ENCODE measurements at places on chromosomes 2 and 18.

DNA sequence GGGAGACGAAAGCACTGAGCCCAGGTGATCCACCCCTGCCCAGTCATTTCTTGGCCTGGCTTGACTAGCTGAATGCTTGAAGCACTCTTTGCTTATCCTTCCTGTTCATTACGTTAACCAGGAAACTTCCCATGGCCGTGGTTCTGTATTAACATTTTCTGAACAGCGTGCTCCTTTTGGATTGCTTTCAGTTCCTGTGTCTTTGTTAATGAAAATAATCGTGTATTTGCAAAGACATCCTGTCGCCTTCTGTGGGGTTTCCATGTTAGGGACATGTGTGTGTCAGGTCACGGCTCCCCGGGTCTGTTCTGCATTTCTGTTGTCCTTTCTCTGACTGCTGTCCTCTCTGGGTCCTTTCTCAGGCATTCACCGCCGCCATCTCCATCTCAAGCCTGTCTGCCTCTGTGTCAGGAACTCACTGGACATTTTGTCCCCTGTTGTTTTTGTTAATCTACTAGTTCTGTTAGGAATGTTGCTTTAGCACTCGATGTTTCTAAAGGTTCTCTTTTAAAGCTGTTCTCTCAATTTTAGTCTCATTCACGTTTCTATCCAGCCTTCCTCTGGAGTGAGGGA lies 434.1 kb upstream of the HS6ST1 start:
- no peak for DNase-seq

- no peak for DNase-seq
These were observed 79.6 kb downstream of the SPTBN1 start for GRCh38 chr2:54535599-54536195.

GRCh38 chr2:164388511-164388910 lies 232.8 kb downstream of the GRB14 start:
- DNase-seq = no peak

DNA sequence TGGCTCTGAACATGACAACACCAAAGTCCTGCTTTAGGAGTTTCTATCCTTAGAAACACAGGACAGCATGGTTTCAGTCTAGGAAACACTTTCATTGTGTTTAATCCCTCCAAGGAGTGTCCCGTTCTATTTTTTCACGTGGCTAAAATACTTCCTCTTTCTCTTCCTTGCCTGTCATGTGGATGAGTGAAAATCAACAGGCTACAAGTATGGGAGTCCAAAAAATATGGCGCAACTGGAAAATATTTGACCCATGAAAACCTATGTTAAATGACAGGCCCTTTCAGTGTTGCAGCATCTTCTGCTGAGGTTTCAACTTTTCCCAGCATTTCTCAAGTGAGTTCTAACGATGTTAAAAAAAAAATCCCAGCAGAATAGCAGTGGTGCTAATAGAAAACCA lies 146.3 kb downstream of the LAMA3 start:
- DNase-seq = no peak

DNA sequence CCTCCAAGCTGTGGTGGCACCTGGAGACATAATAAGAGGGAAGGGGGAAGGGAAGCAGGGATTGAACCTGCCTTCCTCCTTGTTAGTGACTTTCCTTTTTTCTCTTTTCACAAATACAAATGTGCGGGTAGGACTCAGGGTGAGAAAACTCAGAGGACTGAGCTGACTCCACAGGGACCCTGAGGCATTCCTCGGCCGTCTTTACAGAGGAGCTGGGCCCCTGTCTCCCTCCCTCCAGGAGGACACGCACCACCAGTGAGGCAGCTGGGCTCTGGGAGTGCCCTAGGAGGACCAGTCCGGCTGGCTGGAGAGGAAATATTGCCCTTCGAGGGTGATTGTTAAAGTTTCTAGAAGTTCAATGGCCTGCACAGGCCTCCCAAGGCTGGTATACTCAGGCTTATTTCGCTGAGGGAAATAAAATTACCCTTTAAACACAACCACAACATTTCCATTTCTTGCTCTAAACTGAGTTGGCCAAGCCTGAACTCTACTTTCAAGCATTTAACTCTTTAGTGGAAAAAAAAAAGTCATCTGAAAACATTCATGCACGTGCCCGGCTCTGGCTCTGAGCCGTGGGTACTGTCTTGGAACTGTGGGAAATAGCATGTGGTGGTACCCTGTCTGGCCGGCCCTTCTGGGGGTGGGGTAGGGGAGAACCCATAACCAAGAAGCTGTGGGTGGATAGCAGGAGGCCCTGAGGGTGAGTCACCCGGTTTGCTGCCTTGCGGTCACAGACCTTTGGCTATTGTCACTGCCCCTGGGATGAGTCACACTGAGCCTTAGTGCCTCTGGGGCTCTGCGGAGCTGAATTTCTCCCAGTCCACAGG lies 116.0 kb downstream of the COPS8 start:
- peak; percentile 10 for DNase-seq
